ENCODE measurements at places on chromosomes 7 and 10.

DNA sequence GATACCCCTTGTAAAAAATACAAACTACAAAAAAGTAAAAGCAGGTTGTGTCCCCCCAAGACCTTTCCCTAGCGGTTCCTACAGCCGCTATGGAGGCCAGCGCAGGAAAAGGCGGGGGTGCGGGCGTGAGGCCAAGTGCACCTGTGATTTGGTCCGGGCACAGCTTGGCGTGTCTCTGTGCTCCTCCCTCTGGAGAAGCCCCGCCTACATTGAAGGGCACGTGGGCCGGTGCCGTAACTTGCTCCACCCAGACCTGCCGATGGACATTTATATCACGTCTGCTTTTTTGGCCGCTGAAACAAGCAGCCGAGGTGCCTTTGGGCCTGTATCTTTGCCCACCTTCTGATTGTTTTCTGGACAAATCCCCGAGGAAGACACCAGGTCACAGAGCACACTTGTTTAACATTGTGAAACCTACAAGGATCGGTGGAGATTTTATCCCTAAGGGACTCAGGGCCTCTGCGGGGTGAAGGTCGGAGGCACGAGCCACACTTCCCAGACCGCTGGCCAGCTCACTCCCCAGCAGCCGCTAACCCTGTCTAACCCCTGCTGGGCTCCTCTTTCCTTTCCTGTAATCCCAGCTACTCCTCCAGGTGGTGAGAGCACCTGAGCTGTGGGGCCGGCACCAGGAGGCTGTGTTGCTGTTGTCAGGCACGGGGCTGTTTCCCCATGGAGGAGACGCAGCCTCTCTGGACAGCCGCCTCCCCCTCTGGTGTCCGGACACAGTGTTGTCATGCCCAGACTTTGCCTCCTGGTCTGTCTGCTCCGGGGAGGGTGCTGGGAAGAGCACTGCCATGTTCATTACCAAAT lies 18.8 kb upstream of the INPP5A start:
- peak; percentile 86 for DNase-seq

DNA sequence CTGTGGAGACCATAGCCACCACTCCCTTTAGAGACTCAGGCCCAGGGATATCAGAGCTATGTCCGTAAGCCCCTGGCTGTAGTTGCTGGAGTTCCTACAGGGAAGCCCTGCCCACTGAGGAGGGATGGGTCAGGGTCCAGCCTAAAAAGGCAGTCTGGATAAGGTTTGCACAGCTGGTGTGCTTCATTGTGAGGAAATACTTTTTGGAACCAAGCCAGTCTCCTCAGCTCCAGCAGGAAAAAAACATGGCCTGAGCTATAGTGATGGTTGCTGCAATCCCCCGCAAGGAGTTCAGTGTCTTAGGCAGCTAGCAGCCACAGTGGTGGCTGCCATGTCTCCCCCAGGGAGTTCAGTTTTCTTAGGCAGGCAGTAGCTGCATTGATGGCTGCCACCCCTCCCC lies 52.6 kb upstream of the CYP2C8 start:
- no peak for DNase-seq

- no peak for DNase-seq
Observed at GRCh38 chr7:137418841-137419240, 75.3 kb upstream of the PTN start.

DNA sequence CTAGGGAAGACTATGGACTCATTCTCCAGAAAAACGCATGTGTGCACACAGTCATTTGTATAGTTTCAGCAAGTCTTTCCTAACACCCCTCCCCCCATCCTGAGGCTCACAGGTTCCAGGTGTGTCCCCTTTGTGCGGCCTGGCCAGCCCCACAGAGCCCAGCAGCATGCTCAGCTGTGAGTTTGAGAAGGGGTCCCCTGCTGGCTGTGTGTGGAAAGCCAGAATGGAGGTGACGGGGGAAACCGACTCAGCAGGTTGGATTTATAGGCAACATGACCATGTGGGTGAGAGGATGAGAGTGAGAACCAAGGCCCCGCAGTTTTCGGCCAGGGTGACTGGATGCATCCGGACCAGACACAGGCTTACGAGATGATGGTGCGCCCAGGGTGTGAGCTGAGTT lies 9.9 kb downstream of the PTPRE start:
- no peak for DNase-seq

GRCh38 chr7:10205696-10206095 lies 768.0 kb upstream of the PHF14 start:
- no peak for DNase-seq

DNA sequence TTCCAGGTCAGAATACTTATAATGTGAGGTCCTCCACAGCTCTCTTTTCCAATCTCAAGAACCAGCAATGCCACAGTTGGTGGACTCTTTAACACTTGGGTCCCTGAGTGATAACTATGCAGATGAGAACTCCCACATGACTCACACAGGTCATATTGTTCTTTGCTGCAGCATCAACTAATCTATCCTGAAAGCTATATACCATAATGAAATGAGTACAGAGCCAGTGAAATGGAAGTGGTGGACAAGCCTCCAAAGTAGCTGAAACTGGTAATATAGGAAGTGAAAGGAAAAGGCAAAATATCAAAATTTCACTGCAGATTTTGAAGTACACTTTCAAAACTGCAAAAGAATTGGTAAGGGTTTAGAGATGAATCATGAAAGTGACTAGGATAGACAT lies 45.6 kb downstream of the SORCS1 start:
- no peak for DNase-seq

GRCh38 chr7:2237109-2237602 lies 4.4 kb upstream of the MAD1L1 start:
- peak; percentile 61 for DNase-seq

GRCh38 chr7:42991913-42992591 lies 59.9 kb downstream of the MRPL32 start:
- no peak for DNase-seq

- no peak for DNase-seq
Observed at GRCh38 chr10:63666836-63667383, 145.7 kb downstream of the REEP3 start.

DNA sequence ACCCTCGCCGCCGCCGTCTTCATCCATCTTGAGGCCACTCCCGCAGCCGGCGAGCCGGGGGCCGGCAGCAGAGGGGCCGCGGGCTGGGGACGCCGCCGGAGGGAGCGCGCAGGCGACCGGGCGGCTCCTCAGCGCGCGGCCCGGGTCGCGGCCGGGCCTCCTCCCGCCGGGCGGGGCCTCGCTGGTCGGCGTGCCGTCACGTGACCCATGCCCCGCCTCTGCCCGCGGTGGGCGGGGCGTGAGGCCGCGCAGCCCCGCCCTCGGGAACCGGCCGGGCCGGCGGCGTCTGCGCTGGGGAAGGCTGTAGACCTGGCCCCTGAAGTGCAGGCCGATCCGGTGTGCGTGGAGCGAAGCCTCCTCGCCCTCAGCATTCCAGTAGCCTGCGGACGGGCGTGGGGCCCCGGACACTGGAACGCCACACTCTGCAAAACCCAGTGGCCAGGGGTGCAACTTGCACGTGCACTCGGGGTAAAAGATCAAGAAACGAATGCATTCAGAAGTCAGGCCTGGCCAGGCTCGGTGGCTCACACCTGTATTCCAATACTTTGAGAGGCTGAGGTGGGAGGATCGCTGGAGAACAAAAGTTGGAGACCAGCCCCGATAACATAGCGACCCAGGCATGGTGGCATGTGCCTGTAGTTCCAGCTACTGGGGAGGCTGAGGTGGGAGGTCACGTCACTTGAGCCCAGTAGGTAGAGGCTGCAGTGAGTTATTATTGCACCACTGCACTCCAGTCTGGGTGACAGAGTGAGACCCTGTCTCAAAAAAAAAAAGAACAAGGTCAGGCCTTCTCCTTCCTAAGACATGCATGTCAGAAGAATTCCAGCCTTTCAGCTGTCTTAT lies at the start of gene CYTH3:
TSS of gene CYTH3 (minus strand) at position 144 of the 843 bp plus-strand sequence. CDS start at position 27, 117 bp downstream.
- DNase-seq, result peak; percentile 88

- DNase-seq, result no peak
Observed at GRCh38 chr10:80474941-80475340, 20.8 kb downstream of the TSPAN14 start.

DNA sequence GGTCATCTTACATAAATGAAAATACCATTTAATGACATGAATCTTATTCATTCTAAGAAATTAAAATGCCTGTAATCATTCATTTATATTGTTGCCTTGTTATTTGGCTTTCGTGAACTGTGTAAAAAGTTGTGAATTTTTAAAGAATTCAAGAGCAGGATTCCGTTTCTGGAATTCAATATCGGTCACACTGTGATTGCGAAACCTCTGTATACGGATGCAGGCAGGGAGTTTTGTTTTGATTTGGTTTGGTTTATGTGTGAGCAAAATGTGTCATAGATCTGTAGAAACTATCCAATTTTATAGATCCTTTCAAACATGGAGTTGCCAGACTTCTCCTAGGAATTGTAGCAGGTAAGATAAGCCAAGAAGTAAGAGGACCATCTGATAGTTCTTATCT lies 441.4 kb downstream of the DPP6 start:
- no peak for DNase-seq

DNA sequence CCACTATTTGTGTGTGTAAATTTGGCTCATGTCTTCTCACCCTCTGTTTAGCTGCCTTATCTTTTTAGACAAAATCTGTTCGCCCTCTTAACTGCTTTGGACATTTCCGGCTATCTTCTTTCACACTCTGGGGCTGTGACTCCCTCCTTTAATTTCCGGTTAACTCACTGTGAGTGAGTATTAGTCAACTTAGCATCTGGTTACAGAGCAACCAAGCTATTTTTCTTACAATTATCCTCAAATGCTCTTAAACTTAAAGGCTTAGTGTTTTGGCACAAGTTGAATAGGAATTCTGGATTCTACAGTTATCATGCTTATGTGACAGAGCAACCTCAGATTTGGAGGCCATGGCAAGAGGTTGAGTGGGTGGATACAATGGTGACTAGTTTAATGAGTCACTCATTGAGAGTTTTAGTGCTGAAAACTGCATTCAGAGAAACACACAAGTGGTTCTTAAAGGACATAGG lies 177.6 kb upstream of the SEMA3A start:
- DNase-seq, result no peak

DNA sequence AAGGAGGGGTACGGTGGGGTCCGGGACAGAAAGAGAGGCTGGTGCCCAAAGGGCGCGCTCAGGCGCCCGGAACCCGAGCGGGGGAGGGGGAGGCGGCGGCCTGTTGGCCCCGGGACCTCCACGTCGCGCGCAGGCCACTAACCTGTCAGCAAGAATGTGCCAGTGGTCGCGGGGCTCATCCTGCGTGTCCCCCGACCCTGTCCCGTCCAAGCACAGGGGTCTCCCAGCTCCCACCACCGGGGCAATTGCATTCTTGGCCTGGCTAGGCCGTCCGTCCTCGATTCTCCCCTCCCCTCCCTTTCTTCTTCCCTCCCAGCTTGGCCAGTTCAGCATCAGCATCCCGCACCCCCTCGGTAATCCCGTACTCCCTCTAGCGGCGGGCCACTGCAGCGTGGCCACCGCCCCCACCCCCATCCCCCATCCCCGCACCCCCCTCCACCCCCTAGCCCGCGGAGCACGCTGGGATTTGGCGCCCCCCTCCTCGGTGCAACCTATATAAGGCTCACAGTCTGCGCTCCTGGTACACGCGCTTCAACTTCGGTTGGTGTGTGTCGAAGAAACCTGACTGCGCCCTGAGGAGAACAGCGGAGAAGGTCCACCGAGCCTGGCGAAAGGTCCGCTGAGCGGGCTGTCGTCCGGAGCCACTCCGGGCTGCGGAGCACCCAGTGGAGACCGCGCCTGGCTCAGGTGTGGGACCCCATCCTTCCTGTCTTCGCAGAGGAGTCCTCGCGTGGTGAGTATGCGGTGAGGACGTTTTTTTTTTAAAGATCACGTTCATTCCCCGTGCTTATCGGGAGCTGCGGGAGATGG lies at the start of gene SGCE:
TSS of gene SGCE (minus strand) at position 286 of the 810 bp plus-strand sequence. CDS start at position 251, 35 bp downstream.
- DNase-seq, result peak; percentile 74

GRCh38 chr10:103512166-103512565 lies 18.7 kb downstream of the NEURL1 start:
- DNase-seq, result no peak

DNA sequence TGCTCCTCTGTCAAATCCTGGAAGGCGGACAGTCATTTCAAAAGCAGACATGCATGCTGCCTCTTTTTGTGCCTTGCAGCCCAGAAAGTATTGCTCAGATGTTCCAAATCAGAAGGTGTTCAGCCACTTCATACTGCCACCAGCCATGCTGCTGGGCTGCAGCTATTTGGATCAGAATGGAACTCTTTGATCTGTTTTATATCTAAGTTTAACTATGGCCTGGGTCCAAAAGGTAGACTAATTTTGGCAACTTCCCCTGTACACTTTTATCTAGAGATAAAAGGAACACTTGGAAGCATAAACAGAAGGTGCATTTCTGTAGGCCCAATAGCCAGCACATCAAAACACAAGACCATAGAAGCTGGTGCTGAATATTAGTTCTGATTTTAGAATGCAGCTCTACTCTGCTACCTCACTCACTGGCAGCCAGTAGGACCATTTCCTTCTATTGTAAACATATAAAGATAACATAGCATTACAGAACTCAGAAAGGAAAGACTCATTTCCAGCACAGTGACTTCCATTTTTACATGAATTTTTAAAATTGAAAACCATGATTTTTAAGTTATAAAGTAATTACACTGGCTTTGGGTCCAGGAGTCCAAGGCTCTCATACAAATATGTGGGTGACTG lies 143.1 kb upstream of the CAV2 start:
- DNase-seq, result peak; percentile 40

DNA sequence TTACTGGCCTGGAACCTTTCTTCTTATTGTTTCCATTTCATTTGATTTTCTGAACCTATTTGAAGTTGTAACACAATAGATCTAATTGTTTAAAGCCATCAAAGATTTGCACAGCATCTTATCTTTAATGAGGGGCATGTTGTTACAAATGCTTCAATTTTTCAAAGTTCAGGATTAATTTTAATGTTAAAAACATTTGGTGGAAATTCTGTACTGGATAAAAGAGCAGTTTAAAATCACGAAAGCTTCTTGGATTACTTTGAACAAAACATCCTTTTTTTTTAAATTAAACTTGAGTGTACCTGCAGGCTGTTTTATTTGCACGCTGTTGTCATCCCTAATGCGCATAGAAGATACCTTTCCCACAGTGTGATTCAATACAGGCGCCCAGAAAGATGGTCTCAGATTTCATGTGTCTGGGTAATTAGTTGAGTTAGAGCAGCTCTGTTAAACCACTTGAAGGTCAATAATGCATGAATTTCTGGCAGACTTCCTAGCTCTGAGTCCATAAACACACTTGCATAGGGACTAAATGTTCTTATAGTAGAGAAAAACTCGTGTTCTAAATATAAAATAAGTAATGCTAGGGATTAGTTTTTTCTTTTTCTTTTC lies 29.3 kb upstream of the DDX50 start:
- no peak for DNase-seq

- DNase-seq, result no peak
Observed at GRCh38 chr10:50918529-50918928, 33.1 kb upstream of the A1CF start.

- no peak for DNase-seq
Observed at GRCh38 chr7:151780631-151781030, 96.3 kb downstream of the PRKAG2 start.

GRCh38 chr7:12481722-12482121 lies 78.1 kb upstream of the VWDE start:
- no peak for DNase-seq

- no peak for DNase-seq
Observed at GRCh38 chr7:130927062-130927461, 193.1 kb upstream of the KLF14 start.

DNA sequence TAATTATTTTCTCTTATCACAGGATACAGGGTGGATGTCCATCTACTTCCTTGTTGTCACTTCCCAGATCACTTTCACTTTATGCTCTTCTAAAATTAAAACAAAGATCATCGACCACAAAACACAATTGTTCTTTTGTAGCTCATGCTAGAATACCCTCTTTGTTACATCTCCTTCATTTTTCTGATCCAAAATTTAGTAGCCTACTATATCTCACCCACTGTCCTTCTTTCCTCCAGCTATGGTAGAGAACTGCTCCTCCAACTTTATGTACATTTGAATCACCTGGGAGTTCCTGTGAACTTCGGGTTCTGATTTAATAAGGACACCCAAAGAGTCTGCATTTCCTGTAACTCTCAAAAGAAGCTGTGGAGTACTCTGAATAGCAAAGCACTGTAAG lies 1.2 kb upstream of the AHR start:
- no peak for DNase-seq

All from Right ventricle myocardium superior (tissue), 1 donor.